ENCODE measurements at places on chromosomes 12 and 14.

- no peak for DNase-seq
These were observed 590.9 kb upstream of the SEL1L start for GRCh38 chr14:82124511-82124910.

- DNase-seq = no peak
These were observed 30.6 kb upstream of the LMO3 start for GRCh38 chr12:16636435-16637055.

DNA sequence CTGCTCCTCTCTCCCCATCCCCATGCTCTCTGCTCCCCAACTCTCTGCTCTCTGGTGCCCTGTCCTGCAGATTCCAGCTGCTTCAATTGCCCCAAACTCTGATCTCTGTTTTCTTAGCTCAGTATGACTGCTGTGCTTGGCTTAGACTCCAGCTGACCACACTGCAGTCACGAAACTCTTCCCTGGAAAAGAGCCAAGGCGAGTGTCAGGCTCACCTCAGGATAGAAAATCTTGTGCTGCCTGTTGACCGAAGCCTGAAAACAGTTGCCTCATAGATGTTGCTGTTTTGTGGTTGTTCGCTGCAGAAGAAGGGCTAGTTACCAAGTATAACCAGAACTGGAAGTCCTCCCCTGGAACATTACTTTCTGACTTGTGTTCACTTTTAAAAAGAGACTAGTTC is 6.7 kb upstream of the STON2 start:
- DNase-seq = no peak

- DNase-seq = no peak
These were observed 118.1 kb downstream of the SLC38A1 start for GRCh38 chr12:46150735-46151134.
